ENCODE measurements at places on chromosomes 3 and 15. TPM values are rescaled to one million over a fixed set of nuclear protein-coding genes. Genes with fewer than 3 reads are reported as not detected.
A peak's percentile ranks its signal among the peaks of the same experiment; 100 is the strongest.

Gene GOLGA8A
- total RNA-seq, result 13.5 TPM

Gene MYEF2
- total RNA-seq, result not detected

Gene SRGAP3
- total RNA-seq, result not detected

Gene MYRIP
- not detected for total RNA-seq

GRCh38 chr3:184741259-184741556, 29.3 kb upstream of the MAGEF1 start:
- no peaks in the 10 kb centered on the region for H3K36me3 ChIP-seq
- no peak for DNase-seq

DNA sequence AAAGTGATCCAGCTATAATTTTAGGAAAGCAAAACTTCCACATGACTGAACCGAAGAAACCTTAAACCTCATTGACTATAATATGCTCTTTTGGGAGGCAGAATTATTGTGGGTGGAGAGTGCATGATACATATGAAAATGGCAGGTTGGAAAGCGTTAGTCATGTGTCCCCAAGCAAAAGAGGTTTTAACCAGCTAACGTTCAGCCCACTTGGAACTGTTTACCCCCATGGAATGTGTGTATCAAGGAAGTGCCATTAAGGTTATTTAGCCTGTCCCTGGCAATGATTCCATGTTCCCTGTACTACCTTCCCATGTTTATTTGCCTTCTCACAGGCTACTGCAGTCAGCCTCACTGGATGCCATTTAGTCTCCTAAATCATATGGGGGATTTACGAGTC, 44.1 kb upstream of the LRRC58 start:
- no peaks in the 10 kb centered on the region for H3K27me3 ChIP-seq
- H3K36me3 ChIP-seq, result peaks cover 29% of the 10 kb centered on the region
- H3K4me1 ChIP-seq, result no peaks in the 10 kb centered on the region
- H3K27ac ChIP-seq, result no peak overlapping the region

DNA sequence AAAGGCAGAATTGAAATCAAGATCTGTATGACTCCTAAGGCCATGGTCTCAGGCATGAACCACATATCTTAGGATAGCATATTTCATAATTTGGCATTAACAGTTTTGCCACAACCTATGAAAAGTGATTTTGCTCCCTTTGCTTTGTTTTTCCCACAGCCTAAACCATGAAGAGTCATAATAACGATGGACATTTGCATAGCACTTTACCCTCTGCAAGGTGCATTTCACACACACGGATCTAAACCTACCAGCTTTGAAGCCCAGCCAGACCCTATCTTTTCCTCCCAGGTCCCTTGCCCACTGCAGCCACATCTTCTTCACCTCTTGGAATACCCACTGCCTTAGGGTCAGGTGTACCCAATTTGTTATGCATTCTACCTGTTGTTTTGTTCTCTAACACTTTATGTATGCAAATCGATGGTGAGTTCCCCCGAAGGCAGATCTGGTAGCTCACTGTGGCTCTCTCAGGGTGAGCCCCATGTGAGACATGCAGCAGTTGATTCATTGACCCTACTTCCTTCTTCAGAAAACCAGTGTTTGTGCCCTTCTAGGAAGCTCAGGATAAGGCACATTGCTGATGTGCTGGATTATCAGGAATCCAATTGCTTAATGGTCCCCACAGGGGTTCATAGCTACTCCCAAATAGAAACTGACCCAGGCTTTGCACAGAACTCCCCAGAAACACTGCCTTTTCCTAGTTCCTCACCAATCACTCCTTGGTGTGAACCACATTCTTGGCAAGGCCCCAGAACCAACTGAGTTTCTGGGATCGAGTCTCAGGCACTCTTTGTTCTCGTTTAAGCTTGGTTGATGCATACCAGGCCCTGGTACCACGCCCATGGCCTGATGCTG, 8.7 kb downstream of the ARHGAP31 start:
- H3K27me3 ChIP-seq, result no peaks in the 10 kb centered on the region
- peak overlapping the region; percentile 72 for H3K27ac ChIP-seq
- peak; percentile 48 for DNase-seq
- H3K4me1 ChIP-seq, result peaks cover 24% of the 10 kb centered on the region
- peaks cover 7% of the 10 kb centered on the region for H3K36me3 ChIP-seq

DNA sequence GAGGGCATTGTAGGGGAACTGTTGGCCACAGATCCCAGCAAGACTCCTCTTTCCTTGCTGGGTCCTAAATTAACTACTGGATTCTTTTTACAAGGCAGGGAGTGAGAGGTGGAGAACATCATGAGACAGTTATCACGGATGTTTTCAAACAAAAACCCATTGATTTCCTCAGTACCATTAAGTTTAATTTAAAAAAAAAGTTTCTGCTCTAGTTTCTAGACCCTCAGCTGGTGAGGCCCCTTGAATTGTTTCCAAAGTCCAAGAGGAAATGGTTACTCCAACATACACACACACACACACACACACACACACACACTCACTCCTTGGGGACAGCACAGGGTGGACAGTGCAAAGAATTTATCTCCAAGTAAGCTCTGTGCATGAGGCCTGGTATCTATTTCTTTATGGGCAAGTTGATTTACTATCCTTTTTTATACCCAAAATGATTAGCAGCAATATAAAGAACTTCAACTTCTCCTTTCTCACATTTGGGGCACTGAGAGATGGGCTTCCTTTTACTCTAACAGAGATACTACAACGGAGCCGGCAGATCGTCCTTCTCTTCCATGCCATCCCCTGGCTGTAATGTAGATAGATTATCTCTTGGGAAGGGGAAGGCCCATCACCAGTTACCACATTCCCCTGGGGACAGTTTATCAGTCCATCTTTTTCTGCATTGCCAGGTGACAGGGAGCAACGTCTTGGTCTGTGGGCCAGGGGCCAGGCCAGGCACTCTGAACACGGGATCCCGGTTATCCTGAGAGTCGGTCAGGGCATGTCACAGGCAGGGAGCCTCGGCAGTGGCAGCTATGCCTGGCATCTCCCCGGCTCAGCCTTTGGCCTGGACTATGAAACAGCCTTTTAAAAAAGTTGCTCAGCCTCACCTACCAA, 54.7 kb downstream of the CORO2B start:
- DNase-seq, result no peak
- no peak overlapping the region for H3K27ac ChIP-seq
- H3K4me3 ChIP-seq, result no peak overlapping the region
- peaks cover 17% of the 10 kb centered on the region for H3K27me3 ChIP-seq
- no peaks in the 10 kb centered on the region for H3K4me1 ChIP-seq
- H3K36me3 ChIP-seq, result no peaks in the 10 kb centered on the region
